Fibroblast of skin of right biceps (primary cell): ENCODE measurements at places on chromosomes 13 and 19.
A peak's percentile ranks its signal among the peaks of the same experiment; 100 is the strongest.

DNA sequence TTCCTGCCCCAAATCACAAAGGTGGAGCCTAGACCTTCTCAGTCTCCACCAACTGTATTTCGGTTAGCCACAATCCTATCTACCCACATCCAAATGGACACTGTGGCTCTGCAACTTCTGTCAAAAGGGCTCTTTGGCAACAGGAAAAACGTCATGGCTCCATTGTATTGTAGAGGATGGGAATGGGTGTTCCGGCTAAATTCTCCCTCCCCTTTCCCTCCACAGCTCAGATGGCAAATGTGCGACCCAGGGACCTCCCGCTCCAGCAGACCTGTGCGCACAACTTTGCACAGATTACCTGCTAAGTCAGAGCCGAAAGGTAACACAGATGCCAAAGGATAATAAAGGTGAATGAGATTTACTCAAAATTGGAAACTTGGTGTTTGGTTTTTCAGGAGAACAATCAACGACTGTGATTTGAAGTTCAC lies 968 bp upstream of the KL start:
- DNase-seq, result no peak

- DNase-seq, result no peak
Observed at GRCh38 chr19:51628153-51628939, 1.9 kb downstream of the SIGLEC5 start.

DNA sequence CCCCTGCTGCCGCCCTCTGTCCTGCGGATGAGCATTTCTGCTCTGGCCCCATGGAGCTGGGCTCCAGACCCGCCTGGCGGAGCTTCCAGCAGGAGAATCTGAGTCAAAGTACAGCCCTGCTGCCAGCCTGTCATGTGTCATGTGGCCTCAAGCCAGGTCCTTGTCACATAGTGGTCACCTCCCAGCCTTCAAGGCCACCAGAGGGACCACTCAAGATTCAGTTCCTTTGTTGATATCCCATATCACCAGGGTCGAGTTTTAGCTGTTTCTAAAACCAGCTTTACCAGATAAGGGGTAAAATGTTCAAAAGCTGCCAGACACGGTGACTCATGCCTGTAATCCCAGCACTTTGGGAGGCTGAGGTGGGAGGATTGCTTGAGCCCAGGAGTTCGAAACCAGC lies 13.4 kb downstream of the THOP1 start:
- DNase-seq, result no peak

GRCh38 chr13:29509999-29510589 lies 85.4 kb downstream of the SLC7A1 start:
- peak; percentile 64 for DNase-seq

GRCh38 chr19:13920940-13921747 lies 15.1 kb downstream of the CC2D1A start:
- peak; percentile 64 for DNase-seq

DNA sequence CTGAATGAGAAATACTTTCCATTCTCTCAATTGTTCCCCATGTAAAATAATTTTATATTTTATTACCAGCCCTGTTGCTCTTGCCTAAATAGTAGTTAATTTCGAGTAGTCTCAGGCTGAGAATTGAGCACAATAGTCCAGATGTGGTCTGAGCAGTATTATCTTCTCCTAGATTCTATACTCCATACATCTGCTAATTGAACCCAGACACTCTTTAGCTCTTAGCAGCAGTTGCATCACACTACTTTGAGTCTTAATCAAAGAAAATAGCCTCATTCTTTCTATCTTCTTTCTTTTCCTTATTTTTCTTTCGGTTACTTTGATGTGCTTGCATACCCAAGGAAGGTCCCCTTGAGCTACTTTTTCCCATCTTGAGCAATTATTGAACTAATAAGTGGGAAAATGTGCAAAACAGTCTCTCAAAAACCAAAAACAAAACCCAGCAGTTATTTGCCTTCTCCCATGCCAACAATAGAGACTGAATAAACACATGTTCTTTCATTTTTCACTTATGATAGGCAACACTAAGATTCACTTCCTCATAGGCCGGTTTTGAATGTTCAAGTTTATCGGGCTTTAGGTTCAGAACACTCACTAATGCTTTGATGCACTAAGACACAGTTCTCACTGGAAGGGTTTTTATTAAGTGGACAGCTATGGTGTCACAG lies 204.5 kb downstream of the POU4F1 start:
- DNase-seq, result no peak

DNA sequence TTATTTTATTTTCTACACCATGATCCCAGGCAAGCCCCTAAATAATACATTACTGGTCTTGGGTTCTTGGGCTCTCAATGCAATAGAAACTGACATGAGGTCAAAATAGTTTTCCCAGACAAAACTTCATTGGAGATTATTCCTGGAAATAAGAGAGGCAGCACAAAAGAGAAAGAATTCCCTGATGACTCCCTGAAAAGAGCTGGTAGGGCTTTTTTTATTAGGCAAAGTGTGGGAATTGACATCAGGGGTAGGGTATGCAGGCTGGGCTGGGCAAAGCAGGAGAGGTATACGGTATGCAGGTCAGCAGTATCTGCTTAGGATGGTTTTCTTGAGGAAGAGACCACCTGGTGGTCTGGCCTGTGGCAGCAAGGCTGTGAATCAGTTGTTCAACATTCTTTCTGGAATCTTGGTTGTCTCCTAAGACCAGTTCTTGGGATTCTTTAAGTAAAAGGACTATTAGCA lies 9.3 kb upstream of the IGFL3 start:
- peak; percentile 58 for DNase-seq

DNA sequence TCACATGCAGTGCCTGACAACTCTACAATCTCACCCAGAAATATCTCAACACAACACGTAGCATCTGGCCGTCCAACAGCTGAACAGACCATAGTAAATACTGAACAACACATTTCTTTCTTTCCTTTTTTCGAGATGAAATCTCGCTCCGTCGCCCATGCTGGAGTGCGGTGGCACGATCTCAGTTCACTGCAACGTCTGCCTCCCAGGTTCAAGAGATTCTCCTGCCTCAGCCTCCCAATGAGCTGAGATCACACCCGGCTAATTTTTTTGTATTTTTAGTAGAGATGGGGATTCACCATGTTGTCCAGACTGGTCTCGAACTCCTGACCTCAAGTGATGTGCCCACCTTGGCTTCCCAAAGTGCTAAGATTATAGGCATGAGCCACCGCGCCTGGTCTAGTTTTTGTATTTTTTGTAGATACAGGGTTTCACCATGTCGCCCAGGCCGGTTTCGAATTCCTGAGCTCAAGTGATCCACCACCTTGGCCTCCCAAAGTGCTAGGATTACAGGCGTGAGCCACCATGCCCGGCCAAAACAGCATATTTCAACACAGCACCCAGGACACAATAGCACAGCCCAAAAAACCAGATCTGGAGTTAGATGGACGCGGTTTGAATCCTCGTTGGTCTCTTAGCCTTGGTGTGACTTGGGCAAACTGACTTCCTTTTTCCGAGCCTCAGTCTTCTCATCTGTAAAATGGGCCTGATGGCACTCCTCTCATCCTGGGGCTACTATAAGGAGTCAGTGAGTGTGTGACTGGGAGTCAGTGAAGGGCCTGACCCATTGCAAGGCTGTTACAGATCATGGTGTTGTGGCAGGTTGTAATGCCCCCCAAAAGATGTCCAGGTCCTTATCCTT lies 22.6 kb downstream of the CYP2A6 start:
- no peak for DNase-seq

DNA sequence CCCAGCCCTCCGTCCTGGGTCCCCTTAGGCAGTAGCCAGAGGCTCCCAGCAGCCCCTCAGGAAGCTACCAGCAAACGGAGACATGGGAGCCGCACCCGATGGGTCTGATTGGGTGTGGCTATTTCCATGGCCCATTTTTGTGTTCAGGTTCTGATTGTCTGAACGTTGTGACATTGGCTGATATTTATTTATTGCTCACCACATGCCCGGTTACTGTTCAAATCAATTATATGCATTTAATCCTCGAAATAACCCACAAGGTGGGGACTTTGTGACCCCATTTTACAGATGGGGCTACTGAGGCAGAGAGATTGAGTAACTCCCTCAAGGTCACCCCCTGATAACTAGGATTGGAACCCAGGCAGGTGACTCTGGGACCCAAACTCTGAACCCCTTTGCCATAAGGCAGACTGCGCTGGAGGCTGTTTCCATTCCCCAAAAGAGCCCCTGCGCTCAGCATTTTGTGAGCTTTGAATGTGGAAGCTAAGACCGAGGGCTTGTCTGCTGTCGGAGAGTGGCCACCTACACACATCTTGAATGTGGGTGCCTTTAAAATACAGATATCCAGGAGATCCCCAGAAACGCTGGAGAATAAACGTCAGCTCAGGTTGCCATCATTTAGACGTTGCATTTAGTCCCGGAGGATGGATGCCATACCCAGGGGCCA lies 13.6 kb upstream of the MCF2L start:
- no peak for DNase-seq

GRCh38 chr19:42816894-42817293 lies 51.4 kb upstream of the PSG8 start:
- DNase-seq, result peak; percentile 4
